ENCODE measurements at places on chromosomes 4 and X. TPM values are rescaled to one million over a fixed set of nuclear protein-coding genes. Genes with fewer than 3 reads are reported as not detected.

- DNase-seq: no peak
These were observed 294 bp downstream of the ATP8A1 start for GRCh38 chr4:42656679-42656943.

The DGKK gene
- total RNA-seq: not detected

GRCh38 chrX:150360331-150360730 is 2.8 kb upstream of the MAMLD1 start:
- no peak for DNase-seq

GRCh38 chr4:94015956-94016355 is 187.4 kb downstream of the ATOH1 start:
- DNase-seq: no peak

Data from Right ventricle myocardium inferior (tissue), 1 donor.